ENCODE measurements at places on chromosomes 7 and 10.
A peak's percentile ranks its signal among the peaks of the same experiment; 100 is the strongest.

- DNase-seq, result no peak
Observed at GRCh38 chr7:135650831-135651573, 11.3 kb upstream of the STMP1 start.

- no peak for DNase-seq
Observed at GRCh38 chr7:10156972-10157371, 816.7 kb upstream of the PHF14 start.

DNA sequence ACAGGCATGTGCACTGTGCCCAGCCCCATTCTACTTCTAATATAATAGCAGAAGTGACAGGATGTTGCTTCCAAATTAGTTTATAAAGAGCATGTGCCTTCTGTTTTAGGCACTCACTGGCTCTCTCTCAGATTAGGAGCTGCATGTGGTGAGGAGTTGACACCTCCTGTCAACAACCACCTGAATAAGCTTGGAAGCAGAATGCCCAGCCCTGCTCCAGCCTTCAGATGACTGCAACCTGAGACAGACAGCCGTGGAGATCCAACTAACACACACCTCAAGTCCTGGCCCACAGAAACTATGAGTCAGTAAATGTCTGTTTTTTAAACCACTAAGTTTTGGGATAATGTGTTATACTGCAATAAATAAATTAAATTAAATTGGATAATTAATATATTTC lies 54.5 kb downstream of the PARD3 start:
- DNase-seq, result no peak

GRCh38 chr10:114294549-114294948 lies 55.5 kb downstream of the VWA2 start:
- DNase-seq, result no peak

- no peak for DNase-seq
Observed at GRCh38 chr7:149599636-149600206, 102.1 kb upstream of the ZNF746 start.

- no peak for DNase-seq
Observed at GRCh38 chr10:24879861-24880260, 72.5 kb downstream of the PRTFDC1 start.

- no peak for DNase-seq
Observed at GRCh38 chr7:32150039-32150438, 79.8 kb upstream of the PDE1C start.

GRCh38 chr7:32015133-32015532 lies 55.1 kb downstream of the PDE1C start:
- DNase-seq, result no peak

- DNase-seq, result no peak
Observed at GRCh38 chr7:105444342-105444987, 55.7 kb upstream of the SRPK2 start.

DNA sequence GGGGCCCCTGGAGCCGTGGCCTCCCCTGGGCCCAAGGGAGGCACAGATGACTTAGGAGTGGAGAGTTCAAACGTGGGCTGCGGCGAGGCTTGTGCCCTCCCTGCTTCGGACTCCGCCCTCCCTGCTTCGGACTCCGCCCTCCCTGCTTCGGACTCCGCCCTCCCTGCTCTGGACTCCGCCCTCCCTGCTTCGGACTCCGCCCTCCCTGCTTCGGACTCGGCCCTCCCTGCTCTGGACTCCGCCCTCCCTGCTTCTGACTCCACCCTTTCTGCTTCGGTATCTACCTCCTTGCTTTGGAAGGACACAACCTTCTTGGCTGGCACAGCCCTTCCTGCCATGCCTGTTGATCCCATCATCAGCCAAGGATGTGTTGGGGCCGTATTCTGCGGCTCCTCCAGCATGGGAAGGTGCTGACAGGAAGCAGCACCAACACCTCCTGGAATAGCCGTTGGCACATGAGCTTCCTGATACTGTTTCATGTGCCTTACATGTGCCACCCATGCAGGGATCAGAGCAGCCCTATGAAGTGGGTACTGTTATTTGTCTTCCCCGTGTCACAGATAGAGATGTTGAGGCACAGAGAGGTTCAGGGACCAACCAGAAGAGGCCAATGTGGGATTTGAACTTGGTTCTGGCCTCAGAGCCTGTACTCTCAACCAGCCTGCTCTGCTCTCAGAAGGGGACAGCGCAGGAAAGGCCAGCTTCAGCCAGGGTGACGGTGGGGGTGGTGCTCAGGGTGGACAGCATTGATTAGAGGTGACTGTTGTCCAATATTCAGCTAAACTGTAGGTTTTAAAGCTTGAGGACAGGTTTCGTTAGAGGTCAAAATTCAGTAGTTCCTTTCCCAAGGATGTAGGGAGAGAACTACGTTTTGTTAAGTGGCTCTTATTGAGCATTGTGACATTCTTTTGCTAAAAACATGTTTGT lies 114.5 kb downstream of the NKX6-2 start:
- no peak for DNase-seq

- no peak for DNase-seq
Observed at GRCh38 chr10:63265683-63266235, 132.6 kb downstream of the NRBF2 start.

GRCh38 chr10:73894245-73894971 lies 16.5 kb upstream of the PLAU start:
- no peak for DNase-seq

- peak; percentile 57 for DNase-seq
Observed at GRCh38 chr7:157136372-157136771, 2.4 kb upstream of the UBE3C start.

GRCh38 chr7:44498230-44498954 lies 7.9 kb upstream of the NUDCD3 start:
- DNase-seq, result no peak

Data from Caco-2 (cell line).